Lung (tissue), 17 donors: ENCODE measurements at places on chromosomes 12 and 14. TPM values are rescaled to one million over a fixed set of nuclear protein-coding genes. Genes with fewer than 3 reads are reported as not detected.
A peak's percentile ranks its signal among the peaks of the same experiment; 100 is the strongest.

DNA sequence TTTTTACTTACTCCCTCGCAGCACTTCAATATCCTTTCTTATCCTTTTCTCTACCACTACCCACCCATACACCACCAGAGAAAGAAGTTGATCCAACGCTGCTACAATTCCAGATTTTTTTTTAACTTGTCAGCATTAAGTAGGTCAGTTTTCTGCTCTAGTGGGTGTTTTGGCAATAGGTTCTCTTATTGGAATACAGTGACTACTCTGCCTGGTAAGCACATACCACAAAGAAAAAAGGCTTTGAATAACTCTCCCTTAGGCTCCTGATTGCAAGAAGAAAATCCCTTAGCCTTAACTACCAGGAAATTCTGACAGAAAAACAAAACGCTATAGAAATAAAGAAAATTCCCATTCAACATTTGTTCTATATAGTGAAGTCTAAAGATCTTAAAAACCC, 72.0 kb downstream of the NUMB start:
- no peak for DNase-seq

DNA sequence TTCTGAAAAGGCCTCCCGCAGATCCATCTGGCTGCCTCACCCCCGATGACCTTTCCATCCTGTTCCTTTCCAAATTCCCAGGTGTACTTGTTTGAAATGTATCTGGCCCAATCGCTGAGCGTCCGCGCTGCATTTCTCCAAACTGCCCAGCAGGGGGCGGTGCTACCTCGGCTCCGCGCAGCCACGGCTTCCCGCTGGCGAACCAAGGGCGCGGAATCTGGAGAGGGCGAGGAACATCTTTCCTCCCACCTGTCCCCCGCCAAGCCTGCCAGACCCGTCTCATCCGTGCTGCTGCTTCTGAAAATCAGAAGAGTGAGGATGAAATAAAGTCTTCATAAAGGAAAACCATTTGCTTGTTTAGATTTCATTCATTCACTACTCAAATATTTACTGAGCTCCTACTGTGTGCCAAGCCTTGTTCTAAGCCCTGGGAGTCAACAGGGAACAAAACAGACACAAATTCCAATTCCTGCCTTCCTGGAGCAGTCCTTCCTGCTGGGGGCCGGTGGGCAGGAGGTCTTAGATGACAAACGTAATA, 16.8 kb upstream of the MYL2 start:
- peak; percentile 62 for DNase-seq

GRCh38 chr14:97056086-97056485, 258.9 kb downstream of the VRK1 start:
- no peak for DNase-seq

DNA sequence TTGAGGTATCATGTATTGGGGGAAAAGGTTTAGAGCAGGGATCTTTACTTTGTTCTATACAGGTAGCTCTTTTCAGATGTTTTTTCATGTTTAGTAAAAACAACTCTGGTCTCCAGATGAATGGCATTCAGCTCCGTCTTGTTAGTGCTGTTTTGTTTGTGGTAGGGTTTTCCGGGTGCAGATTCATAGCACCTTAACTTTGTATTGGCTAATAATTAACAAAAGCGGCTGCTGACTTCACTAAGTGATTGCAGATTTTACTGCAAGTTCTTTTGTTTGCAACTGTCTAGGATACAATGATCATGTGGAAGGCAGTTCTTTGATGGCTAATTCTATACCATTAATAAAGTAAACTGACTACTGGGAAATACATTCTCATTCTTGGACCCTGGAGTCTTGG, 32.2 kb upstream of the BHLHE41 start:
- no peak for DNase-seq

GRCh38 chr14:64326502-64326901, 32.3 kb upstream of the ESR2 start:
- no peak for DNase-seq

- DNase-seq = peak; percentile 27
These were observed 122.9 kb upstream of the TMEM132D start for GRCh38 chr12:130026608-130027176.

The ADSS1 gene
- total RNA-seq = 9.3 TPM

DNA sequence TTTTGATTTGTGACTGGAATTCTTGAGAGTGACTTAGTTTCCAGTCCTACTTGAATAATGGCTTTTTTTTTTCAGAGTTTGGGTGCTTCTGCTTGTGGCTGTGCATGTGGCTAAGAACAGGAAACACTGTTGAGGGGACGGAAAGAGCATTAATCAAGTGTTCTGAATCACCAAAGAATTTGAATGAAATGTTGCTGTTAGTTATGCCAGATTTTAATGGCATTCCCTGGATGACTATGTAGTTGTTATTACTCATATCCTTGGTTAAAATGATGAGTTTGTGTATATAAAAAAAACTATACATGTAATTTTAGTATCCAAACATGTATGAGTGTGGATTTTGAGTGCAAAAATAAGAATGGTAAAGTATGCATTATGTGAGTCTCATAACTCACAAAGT, 347.9 kb downstream of the BCAT1 start:
- no peak for DNase-seq

The SSTR1 gene
- total RNA-seq = 4.3 TPM

- DNase-seq = no peak
These were observed 163.1 kb downstream of the PHLDA1 start for GRCh38 chr12:75868501-75868900.

DNA sequence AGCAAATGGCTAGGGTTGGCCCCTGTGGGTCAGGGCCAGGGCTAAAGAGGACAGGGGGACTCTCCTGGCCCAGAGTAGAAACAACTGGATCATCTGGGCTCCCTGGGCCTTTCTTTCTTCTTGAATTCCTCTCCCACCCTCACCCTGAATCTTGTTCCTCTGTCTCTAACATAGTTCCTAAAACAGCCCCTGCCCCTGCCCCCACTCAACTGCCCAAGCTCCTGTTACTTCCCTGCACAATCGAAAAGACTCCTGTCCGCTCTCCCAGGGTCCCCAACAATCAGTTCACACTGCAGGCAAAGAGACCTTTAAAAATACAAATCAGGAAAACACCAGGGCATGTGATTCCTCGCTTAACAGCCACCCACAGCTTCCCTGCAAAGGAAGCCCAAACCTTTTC, 18.0 kb upstream of the ANKRD33 start:
- DNase-seq = no peak

The SLC5A8 gene
- 7.0 TPM for total RNA-seq

DNA sequence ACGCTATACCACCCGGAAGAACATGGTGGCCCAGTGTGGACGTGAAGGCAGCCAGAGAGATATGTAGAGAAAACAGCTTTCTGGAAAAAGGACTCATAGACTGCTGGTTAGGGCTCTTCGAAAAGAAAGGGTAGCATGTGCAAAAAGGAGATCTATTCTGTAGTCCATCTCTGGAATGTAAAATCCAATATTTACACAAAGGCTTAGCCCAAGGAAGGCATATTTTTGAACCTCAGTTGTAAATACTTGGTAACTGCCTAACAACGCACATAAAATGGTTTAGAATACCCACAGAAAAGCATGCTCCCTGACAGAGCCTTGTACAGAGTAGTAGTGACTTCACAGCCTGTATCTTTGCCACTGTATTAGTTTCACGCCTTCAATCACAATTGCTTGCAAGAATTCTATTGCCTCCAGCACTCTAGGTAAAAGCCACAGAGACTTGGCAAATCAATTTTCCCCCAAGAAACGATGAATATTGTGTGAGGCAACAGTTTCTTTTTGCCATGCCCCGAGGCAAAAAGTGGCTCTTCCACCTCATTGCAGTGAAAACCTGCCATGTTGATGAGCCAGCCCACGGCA, 59.2 kb downstream of the TRIM9 start:
- no peak for DNase-seq

The TPPP2 gene
- 0.65 TPM for total RNA-seq

DNA sequence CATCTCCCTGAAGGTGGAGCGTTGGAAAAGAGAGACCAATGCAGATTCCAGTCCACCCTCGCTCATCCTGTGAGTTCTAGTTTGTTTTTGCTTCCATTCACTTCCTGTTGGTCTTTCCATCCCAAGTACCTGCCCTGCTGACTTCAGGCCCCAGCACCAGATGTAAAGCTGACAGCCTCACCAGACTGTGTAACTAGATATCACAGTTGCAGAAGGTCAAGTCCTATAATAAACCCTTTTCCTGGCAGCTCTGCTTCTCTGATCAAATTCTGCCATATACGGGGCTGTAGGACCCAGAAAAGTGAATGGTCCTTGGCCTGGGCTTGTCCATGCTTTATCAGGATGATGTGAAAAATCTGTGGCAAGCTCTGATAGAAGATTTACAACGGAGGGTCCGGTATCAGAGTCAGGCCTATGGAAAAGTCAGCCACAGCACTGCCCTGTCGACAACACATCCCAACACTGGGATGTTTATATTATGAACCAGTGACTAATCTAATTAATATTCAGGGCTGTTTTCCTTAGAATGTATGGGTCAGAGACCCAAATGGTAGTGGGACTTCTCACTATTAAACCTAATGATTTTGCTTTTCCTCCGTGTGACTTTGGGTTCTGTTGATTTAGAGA, 42.1 kb downstream of the CCDC175 start:
- DNase-seq = peak; percentile 5

The TMCC3 gene
- total RNA-seq = 7.8 TPM

GRCh38 chr14:56953884-56954283, 143.6 kb upstream of the OTX2 start:
- DNase-seq = no peak

- no peak for DNase-seq
These were observed 23.2 kb downstream of the FOS start for GRCh38 chr14:75301666-75302325.
